Cortex of kidney (tissue), 1 donor: ENCODE measurements at places on chromosomes 6 and 20.

DNA sequence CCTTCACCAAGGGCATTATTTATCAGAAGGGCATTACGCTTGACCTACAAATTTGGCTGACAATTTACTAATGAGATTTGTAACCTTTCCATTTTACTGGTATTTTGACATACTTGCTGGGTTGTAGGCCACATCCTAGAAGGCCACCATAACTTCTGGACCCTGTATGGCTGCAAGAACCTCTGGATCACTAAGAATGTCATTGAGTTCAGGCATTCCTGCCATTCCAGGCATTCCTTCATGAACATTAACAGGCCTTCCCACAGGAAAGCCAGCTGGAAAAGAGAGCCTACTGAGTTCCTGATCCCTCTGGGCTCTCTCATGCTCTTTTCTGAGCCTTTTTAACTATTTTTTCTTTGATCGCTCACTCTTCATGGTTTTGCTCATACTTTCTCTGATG, 28.4 kb upstream of the SLC35A1 start:
- no peak for DNase-seq

GRCh38 chr6:13190376-13190775, 138.0 kb downstream of the TBC1D7 start:
- no peak for DNase-seq

GRCh38 chr6:26360451-26361416, 4.3 kb upstream of the BTN3A2 start:
- DNase-seq = no peak

DNA sequence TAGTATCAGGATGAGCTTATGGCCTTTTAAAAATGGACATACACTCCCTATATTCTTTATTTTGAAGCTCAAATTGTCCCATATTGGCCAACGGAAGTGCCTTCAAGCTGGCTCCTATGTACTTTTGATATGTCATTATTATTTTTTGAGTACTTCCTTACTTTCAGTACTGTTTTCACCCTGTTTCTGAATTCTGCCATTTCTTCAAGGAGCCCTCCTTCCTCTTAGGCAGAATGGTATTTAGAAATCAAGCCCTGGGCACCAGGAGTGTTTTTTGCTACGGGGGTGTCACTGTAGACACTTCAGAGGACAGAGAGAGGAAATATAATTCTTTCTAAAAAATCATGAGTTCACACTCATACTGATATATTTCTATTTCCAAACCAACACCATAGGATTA, 5.5 kb upstream of the MYLK4 start:
- no peak for DNase-seq

GRCh38 chr6:6712449-6713403, 124.2 kb downstream of the LY86 start:
- DNase-seq = no peak

- DNase-seq = no peak
These were observed 5.8 kb upstream of the MATN4 start for GRCh38 chr20:45313943-45314342.

GRCh38 chr6:82374516-82374915, 10.9 kb downstream of the TPBG start:
- DNase-seq = no peak

DNA sequence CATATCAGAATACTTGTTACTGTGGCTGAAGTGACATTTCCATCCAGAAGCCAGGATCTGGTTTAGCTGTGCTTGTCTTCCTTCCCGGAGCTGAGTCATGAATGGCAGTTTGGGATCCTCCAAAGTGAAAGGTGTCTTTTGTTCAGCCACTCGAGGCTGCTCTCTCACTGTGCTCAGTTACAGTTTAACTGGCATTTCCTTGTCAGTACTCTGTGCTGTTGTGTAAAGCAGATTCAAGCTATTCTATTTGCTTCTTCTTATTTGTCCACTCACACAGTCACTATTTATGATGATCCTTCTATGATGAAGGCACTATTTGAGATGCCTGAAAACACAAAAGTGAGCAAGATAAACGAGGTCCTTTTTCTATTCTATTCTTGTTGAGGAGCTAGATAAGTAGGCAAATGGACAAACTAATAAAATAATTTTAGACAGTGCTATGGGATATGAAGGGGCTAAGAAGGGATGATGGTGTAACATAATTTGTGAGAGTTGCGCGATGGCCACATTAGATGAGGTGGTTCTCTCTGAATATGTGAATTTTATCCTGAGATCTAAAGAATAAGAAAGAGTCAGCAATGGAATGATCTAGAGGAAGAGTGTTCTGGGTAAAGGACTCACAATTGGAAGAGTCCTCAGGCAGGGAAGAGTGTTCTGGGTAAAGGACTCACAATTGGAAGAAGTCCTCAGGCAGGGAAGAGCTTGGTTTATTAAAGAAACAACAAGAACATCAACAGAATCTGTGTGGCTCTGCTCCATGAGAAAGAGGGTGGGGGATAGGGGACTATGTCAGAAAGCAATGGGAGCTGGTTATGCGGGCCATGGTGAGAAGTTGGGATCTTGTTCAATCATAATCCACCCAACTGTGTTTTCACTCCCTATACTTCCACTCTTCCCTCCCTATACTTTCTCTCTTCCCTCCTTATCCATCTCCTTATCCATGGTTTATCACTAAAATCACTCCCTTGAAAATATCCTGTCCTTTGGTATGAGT, 40.1 kb downstream of the CYP24A1 start:
- DNase-seq = no peak

DNA sequence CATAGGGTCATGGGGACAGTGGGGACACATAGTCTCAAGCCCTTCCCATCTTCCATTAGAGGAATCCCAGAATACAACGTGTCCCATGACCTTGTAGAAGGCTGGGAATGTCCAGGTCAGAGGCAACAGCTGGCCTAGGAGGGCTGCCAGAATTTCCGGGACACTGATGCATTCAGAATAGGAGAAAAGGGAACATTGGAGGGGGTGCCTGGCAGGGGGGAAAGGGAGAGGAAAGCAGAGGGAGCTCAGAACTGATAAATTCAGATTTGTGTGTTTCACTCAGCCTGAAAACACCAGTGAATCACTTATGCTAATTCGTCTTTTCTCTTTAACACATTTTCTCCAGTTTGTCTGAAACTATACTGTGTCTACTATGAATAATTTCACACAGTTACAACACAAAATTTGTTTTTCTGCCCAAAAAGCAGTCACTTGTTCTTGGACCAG, 35.5 kb upstream of the BMP2 start:
- no peak for DNase-seq

GRCh38 chr6:6315660-6316059, 4.8 kb downstream of the F13A1 start:
- DNase-seq = no peak

GRCh38 chr6:168640768-168641167, 199.8 kb downstream of the SMOC2 start:
- no peak for DNase-seq

DNA sequence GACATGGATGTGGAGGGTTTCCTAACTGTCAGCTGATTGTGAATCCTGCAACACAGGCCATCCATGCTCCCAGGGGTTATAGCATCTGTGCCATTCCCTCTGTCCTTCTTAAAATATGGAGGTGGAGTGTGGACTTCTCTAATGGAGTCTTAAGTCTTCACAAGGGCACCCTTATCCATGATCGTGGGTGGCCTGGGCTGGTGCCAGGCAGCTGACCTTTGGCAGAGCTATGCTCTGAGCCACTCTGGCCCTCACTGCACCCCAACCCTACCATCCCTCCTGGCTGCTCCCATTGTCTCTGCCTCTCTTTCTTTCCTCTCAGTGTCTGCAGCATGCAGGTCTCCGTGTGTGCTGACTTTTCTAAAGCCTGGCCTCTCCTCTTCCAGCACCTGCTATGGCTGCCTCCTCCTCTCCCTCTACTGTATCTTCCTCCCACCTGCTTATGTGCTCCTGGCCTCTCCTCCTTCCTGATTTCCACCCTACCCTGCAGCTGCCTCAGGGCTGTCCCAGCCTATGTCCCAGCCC, 11.2 kb upstream of the PCMTD2 start:
- DNase-seq = no peak

GRCh38 chr6:11682561-11682975, 96.0 kb downstream of the ADTRP start:
- no peak for DNase-seq

DNA sequence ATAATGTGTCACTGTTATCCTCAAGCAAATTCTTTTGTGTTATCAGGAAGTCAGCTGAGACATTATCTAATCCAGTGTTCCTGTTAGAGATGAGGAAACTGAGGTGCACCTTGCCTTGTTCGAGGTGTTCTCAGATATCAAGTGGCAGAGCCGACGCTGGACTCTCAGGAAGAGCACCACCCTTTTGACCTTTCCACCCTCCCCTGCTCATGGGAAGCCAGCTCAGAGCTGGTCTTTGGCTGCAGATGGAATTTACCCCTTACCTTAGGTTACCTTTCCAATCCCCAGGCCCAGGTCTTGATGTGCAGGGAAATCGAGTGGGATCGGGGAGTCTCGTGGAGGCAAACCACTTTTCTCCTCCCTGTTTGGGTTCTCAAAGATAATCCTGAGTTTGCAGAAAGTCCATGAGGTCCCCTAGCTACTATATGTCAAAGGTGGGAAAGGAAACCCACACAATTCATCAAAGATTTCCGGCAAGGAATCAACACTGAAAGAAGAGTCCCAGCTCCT, 62.9 kb upstream of the PIM1 start:
- DNase-seq = no peak

GRCh38 chr6:89494131-89494793, 61.3 kb downstream of the ANKRD6 start:
- DNase-seq = no peak

DNA sequence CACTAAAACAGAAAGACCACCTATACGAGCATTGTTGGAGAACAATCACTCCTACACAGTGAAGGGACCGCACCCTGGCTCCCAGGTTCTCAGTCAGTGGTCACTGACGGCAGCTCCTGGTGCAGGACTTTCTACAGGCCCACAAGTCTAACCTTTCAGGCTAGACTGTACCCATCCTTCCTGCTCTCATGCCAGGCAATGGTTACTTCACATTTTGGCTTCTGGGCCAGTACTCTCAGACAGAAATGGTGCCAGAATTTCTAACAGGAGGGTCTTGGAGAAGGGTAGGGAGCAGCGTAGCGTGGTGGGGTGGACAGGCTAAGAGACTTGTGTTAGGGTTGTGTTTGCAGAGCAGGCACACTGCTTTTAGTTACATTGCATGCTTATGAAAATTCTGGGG, 12.1 kb downstream of the TOMM34 start:
- no peak for DNase-seq

DNA sequence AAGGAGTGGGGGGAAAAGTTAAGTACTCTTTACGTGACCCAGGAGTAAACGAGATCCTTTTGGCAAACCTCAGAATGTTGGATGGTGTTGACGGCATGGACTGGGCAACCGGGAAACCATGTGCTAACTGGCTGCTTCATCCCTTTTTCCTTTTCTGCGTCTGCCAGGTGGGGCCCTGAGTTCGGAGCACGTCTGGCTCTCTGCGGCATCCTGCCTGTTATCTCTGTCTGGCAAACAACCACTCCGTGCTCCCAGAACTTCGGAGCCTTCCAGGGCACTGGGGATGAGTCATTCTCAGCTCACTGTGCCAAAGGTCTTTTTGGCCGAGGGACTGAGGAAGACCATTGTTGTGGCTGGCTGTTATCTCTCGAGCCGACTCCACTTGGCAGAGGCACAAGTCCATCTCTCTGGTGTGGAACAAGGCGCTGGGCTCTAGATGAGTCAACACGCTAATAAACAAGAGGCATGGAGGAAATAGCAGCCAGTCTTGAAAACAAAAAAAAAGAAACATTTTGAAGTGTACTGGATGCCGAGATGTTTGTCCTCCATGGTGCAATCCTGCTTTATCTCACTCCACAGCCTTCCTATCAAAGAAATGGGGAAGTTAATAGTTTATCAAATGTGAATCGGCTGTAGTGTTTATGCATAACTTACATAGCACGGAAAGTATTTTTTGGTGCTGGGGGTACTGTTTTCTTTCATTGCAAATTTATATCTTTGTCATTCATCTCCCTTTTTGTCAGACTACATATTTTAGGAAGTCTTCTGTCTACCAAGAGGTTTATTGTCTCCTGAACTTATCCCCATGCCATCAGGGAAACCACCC, 64.6 kb upstream of the TXNDC5 start:
- DNase-seq = no peak

GRCh38 chr6:83443516-83443915, 12.7 kb upstream of the ME1 start:
- no peak for DNase-seq

- DNase-seq = no peak
These were observed 189.2 kb upstream of the RAB32 start for GRCh38 chr6:146354451-146354850.

DNA sequence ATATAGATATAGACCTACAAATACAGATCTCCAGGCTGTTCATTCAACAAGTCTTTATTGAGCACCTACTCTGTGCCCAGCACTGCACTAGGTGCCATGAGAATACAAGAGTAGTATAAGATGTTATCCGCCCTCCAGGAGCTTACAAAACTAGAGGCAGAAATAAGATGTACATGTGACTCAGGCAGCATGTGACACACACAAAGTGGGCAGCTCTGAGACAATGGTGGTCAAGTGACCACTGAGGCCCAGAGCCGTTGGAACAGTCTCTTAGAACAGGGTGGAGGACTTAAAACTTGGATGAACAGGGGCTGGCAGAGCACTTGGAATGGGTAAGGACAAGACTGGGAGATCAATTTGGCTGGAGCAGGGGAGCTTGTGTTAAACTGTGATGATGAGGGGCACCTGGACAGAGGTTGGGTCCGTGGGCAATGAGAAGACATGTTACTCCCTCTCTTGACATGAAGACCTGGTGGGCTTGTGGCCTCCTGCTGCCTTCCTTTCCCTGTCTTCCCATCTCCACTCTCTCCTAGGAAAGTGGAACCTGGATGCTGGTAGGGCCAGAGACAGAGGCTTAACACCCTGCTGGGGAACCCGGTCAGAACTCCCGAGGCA, 21.2 kb downstream of the TRIM15 start:
- DNase-seq = no peak

- DNase-seq = no peak
These were observed at the start of gene C6orf141 for GRCh38 chr6:49550492-49551077. TSS of gene C6orf141 (plus strand) at chr6:49550668. CDS start at chr6:49550793, 125 bp downstream.

- no peak for DNase-seq
These were observed 539.4 kb upstream of the GJE1 start for GRCh38 chr6:141593311-141593710.

DNA sequence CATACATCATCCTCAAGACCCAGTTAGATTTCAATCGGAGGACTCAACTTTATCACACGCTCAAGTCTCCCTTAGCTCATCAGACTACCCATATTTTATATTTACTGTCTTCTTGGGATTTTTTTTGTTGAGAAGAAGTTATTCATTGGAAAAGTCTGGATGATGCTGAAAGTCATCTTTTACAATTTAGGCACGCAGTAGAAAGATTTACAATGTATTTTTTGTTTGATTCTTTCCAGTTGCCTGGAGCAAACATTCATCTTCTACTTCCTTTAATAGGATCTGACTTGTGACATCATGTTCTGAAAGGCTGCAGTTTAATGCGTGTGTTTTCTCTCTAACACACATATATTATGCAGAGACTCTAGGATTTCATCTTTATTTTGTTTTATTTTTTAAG, 235.7 kb downstream of the DOK5 start:
- no peak for DNase-seq

- DNase-seq = no peak
These were observed 3.0 kb downstream of the NR2E1 start for GRCh38 chr6:108168501-108169463.
